ENCODE measurements at places on chromosomes 6 and 20. TPM values are rescaled to one million over a fixed set of nuclear protein-coding genes. Genes with fewer than 3 reads are reported as not detected.
A peak's percentile ranks its signal among the peaks of the same experiment; 100 is the strongest.

DNA sequence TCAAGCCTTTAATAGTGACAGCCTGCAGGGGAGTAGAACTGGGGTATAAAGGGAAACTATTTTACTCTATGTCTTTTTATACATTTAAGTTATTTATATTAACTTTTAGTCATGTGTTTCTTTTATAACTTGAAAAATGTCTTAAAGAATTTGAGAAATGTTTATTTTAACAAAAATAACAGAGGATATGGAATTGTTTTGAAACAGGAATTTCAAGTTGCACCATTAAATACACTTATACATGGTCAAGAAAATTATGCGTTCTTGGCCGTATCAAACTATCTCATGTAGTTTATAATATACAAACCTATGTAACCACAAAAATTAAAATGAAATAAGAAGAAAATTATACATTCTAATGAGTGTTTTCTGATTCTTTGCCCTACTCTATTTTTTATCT lies 282.7 kb downstream of the GRIK2 start:
- no peak for DNase-seq
- H3K4me3 ChIP-seq: no peak overlapping the region
- H3K27me3 ChIP-seq: no peaks in the 10 kb centered on the region
- H3K36me3 ChIP-seq: no peaks in the 10 kb centered on the region

DNA sequence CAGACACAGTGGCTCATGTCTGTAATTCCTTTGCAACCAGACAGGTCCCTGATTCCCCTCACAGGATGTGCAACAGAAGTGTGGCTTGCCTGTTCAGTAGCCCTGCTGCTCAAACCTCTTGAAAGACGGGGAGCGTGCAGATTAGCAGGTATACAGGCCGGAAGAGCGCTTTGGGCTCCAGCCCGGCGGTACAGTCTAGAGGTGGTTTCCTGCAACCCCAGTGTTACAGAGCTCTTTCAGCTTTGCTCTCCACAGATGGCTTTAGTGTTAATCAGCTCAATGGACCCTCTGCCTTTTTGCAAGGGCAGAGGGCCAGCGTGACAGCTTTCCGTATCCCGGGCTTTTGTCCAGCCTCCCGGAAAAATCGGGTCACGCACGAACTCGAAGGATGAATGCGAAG lies 67.2 kb upstream of the TNFRSF21 start:
- no peaks in the 10 kb centered on the region for H3K36me3 ChIP-seq
- H3K4me1 ChIP-seq: peaks cover 2% of the 10 kb centered on the region
- H3K27me3 ChIP-seq: peaks cover 9% of the 10 kb centered on the region
- peak; percentile 42 for DNase-seq
- peak overlapping the region; percentile 24 for H3K27ac ChIP-seq

DNA sequence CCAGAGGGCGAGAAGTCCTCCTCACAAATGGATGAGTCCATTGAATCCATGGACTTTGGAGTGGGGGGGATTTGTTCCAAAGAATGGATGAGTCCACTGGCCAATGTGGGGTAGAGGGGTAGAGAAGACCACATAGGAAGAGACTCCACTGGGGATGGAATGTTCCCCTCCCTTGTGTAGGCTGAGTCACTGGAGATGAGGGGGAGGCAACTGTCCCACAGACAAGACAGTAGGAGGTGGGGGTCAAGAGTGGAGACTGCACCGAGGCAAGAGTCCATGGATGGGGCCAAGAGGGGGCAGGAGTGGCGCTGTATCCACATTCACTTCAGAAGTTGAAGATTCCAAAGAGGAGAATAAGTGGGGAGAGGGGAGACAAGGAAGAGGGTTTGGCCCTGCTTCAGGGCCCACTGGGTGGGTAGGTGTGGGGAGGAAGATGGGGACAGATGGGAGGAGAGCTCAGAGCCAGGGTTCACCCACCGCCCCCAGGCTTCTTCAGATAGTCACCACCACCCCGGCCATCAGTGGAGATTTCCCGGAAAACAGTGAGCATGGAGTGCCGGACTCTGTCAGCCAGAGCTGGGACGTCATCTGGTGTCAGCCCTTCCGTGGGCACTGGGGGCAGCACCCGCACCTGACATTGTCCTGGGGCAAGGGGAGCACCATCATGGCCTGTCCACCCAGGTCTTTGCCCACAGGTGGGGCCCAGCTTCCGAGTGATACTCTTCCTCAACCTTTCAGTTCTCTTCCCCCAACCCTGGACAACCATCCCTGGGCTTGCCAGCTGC lies 4.6 kb downstream of the EGFL8 start:
- H3K4me1 ChIP-seq: peaks cover 15% of the 10 kb centered on the region
- no peak for DNase-seq
- H3K27me3 ChIP-seq: no peaks in the 10 kb centered on the region
- no peak overlapping the region for H3K27ac ChIP-seq

DNA sequence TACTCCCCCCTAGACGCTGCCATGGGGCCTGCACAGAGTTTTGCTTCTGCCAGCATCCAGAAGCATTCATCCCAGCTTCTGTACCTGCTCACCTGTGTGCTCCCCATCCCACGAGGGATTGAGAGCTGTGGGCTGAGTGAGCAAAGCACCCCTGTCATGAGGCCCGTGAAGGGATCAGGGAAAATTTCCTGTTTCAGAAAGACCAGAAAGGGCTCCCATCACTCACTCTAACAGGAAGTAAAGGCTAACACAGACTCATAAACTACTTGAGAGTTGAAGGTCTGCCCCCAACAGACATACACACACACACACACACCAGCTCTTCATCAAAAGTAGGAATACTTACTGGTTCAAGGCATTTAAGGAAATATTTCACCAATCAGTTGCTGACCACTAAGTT lies 256.5 kb upstream of the NT5E start:
- no peak overlapping the region for H3K4me3 ChIP-seq
- H3K36me3 ChIP-seq: no peaks in the 10 kb centered on the region
- H3K27me3 ChIP-seq: no peaks in the 10 kb centered on the region
- no peak for DNase-seq
- H3K4me1 ChIP-seq: no peaks in the 10 kb centered on the region

DNA sequence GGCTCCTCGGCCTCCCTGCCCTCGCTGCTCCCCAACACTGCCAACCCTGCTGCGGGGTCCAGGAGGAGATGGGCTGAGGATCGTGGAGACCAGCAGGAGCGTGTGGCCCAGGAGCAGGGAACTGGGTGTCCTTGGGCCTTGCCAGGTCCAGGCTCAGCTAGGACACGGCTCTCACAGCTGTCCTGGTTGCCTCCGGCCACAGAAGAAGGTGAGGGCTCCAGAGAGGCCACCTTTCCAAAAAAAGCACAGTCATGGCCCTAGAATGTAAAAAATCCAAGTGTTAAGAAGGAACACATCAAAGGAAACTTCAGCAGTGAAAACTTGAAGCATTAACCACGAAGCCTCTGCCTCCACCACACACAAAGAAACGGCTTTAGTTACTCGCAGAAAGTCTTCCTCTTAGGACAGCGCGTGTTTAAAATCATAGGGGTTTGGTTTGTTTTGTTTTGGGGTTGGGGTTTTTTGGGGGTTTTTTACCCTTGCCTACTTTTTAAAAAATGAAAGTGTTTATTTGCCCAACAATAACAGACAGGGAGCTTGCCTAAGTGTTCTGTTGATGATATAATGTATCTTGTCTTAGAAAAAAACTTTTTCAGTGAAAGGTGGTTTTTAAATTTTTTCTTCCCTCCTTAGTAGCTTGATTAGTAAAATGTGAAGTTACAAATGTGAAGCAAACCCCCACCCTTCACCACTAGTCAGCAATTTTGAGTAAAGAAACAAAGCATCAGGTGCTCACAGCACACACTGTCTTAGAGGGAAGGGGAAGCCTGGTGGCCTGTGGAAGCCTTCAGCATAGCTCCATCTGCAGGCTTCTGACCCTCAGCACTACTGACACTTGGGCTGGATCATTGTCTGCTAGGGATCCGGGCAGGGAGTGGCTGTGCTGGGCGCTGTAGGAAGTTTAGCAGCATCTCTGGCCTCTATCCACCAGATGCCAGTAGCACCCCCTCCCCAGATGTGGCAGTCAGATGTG lies 60.0 kb downstream of the PTPN1 start:
- peak overlapping the region; percentile 77 for H3K27ac ChIP-seq
- H3K36me3 ChIP-seq: peaks cover 78% of the 10 kb centered on the region
- no peak overlapping the region for H3K4me3 ChIP-seq
- H3K4me1 ChIP-seq: peaks cover 82% of the 10 kb centered on the region

DNA sequence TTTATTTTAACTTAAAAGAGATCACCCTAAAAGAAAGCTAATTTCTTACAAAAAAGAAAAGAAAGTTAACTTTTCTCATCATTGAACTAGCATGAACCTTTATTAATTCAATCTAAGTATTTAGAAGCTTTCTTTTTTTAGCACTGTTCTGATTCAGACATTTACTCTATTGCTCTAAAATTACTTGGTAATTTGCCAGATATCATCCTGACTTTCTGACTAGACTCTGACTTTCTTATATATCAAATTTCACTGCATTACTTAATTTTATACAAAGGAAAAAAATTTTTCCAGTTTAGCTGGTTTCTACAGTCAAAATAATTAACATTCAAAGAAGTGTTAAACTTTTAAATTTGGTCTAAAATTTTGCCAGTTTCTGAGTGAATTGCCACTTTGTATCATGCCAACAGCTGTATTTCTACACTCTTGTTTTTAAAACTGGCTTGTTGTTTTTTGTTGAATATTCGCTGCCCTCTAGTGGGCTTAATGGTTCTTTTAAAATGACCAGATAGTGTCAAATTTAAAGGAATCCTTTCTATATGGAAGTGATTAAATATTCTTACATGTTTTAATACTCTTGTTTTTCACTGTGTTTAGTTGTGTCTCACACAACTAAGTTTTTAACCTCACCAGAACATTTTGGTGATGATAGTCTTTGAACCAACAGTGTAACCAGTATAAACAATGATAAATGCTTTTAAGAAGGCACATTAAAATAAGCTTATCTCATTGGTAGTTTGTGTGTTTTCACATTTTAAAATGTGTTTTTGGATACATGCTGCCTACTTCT lies 102.0 kb downstream of the POPDC3 start:
- peaks cover 13% of the 10 kb centered on the region for H3K27me3 ChIP-seq
- no peaks in the 10 kb centered on the region for H3K36me3 ChIP-seq
- no peak for DNase-seq
- H3K4me1 ChIP-seq: no peaks in the 10 kb centered on the region

The C6orf118 gene
- not detected for total RNA-seq

Measured in activated CD4-positive, alpha-beta T cell treated with anti-CD3 and anti-CD28 coated beads for 36 hours (primary cell).